ENCODE measurements at places on chromosomes 11 and 22.

DNA sequence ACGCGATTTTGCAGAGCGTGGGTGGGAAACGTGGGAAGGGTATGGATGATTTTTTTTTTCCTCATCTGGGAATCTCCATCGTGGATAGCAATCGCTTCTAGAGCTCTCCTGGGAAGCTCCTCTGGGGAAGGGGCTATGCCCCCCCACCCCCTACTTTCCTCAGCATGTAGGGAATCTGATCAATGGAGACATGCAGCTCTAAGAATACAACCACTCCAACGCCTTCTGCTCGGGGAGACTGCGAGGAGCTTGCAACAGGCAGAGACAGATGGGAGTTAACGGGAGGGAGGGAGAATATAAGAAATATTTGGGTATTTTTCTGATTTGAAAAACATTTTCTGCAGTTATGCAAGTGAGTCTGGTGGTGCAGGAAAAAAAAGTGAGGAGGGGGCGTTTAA, 104.6 kb upstream of the HSD17B12 start:
- DNase-seq = no peak

DNA sequence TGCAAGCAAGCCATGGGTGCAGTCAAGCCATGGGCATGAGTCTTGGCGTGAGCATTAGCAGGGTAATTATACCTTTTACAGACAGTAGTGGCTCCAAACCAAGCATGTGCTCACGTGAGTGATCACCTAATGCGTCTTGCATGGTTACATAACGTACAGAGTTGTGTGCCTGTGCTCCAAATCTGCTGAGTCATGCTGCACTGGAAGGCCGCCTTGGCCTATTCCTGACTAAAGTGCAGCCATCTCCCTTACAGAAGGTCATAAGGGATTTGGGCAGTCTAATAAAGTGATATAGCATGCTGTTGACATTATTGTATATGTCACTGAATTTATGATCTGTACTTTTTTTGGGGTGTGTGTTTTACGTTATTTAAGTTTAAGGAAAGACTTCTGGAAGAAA, 102.4 kb downstream of the ARHGAP42 start:
- peak; percentile 3 for DNase-seq

- DNase-seq = no peak
Measured at GRCh38 chr22:28983190-28983589, 78.4 kb downstream of the C22orf31 start.

DNA sequence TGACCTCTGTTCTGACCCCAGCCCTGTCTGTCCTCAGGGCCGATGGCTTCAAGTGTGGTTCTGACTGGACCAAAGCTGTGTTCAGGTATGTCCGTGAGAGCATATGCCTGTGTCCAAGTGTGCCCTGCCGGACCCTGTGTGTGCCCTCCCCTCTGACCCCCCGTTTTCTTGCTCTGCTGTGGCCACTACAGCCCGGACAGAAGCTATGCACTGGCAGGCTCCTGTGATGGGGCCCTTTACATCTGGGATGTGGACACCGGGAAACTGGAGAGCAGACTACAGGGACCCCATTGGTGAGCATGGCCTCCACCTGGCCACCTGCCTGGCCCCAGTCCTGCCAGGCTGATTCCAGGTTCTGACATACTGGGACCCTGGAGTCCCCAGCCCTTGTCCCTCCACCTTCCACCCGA, 14.5 kb downstream of the ATG16L2 start:
- no peak for DNase-seq

GRCh38 chr11:84947970-84948580, 679.1 kb downstream of the DLG2 start:
- DNase-seq = no peak

- DNase-seq = no peak
Measured at GRCh38 chr11:130063451-130063850, 6.2 kb upstream of the APLP2 start.
